ENCODE measurements at places on chromosomes 12 and 14. TPM values are rescaled to one million over a fixed set of nuclear protein-coding genes. Genes with fewer than 3 reads are reported as not detected.

The C12orf60 gene
- 1.4 TPM for total RNA-seq

The GLIPR1L2 gene
- total RNA-seq = 0.57 TPM

The GLS2 gene
- total RNA-seq = 1.0 TPM

The CYP27B1 gene
- total RNA-seq = 0.42 TPM

The HOXC11 gene
- total RNA-seq = not detected

The GPR68 gene
- 1.4 TPM for total RNA-seq

The ERBB3 gene
- 1.4 TPM for total RNA-seq

The SUOX gene
- total RNA-seq = 9.4 TPM

The MYL2 gene
- total RNA-seq = 0.42 TPM

The LPAR5 gene
- 2.4 TPM for total RNA-seq

The PLEKHH1 gene
- total RNA-seq = 2.0 TPM

The BCAT1 gene
- total RNA-seq = 18.5 TPM

The SRRM4 gene
- under 0.01 TPM for total RNA-seq

The NYNRIN gene
- total RNA-seq = 3.1 TPM

The HOXC9 gene
- 0.09 TPM for total RNA-seq

The CCDC175 gene
- not detected for total RNA-seq

The CLEC1B gene
- 0.19 TPM for total RNA-seq

The PLA2G1B gene
- total RNA-seq = 0.09 TPM

The ACOT4 gene
- 0.76 TPM for total RNA-seq

The WIF1 gene
- total RNA-seq = 0.38 TPM

The NOXRED1 gene
- total RNA-seq = 0.19 TPM

The IRF9 gene
- total RNA-seq = 117 TPM

The TAMALIN gene
- total RNA-seq = 9.2 TPM

The SLC38A6 gene
- total RNA-seq = 10.1 TPM

The AQP6 gene
- not detected for total RNA-seq

The TCL1B gene
- 0.24 TPM for total RNA-seq

The ZFHX2 gene
- total RNA-seq = 0.24 TPM

The SUDS3 gene
- 21.8 TPM for total RNA-seq

The RPL41 gene
- total RNA-seq = 9,819 TPM

The HOXC4 gene
- total RNA-seq = 0.19 TPM

The SDS gene
- 0.52 TPM for total RNA-seq

The SLC6A15 gene
- 0.09 TPM for total RNA-seq

The CD69 gene
- 90.9 TPM for total RNA-seq

The RERGL gene
- 0.24 TPM for total RNA-seq

The HOXC6 gene
- 0.14 TPM for total RNA-seq
